Heart left ventricle (tissue), 16 donors: ENCODE measurements at places on chromosomes 5 and 9. TPM values are rescaled to one million over a fixed set of nuclear protein-coding genes. Genes with fewer than 3 reads are reported as not detected.

DNA sequence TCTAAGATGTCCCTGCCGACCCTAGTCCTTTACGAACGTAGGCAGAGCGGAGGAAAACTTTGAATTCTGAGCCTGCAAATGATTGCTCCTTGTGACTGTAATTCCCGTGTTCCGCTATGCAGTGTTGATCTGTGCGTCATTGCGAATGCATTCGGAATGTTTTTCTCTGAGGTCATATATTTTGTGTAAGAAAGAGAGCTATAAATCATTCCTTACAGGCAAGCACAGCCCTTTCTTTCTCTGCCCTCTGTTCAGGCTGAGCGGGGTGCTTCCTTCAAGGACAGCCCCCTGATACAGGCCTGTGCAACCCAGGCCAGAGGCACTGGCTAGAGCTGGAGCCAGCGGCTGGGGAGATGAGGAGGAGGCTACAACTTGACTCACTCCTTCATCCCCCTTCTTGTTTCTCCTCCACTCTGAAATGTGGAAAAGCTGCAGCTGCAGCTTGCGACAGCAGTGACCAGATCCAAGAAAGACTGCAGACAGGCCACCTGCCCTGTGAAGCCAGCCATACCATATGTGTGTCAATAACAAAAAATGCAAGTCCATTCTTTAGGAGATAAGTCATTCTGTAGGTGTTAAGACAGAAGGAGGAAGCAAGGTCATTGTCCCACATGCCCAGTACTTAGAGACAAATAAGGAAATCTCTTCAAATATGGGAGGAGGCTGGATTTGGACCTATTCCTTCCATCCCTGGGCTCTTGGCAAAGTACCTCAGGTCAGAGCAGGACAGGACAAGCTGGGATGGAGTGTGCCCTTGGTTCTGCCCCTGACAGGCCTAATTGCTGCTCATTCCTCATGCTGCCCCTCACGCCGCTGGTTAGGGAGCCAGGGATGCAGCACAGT is 345.7 kb upstream of the WWC1 start:
- DNase-seq, result peak; percentile 74

- DNase-seq, result no peak
Measured at GRCh38 chr9:116716438-116716837, 29.3 kb downstream of the TRIM32 start.

- no peak for DNase-seq
Measured at GRCh38 chr9:33153001-33153400, 14.1 kb downstream of the B4GALT1 start.

DNA sequence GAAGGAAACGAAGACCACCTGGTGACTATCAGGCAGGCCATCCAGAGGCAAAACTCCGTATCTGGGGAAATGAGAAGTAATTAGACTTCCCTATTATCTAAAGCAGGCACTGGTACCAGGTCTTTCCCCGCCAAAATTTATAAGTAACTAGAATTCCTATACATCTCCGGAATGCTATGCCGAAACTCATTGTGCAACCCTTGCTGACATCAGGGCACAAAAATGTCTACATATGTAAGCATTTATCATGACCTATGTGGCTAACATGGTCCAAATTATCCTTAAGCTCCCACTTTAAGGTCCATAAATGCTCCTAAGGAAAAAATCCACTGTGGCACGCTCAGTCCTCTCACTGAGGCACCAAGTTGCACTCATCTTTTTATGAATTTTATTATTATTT is 17.8 kb downstream of the ACTL7B start:
- no peak for DNase-seq

GRCh38 chr5:29304545-29304944 is 1888.9 kb upstream of the CDH6 start:
- DNase-seq, result no peak

DNA sequence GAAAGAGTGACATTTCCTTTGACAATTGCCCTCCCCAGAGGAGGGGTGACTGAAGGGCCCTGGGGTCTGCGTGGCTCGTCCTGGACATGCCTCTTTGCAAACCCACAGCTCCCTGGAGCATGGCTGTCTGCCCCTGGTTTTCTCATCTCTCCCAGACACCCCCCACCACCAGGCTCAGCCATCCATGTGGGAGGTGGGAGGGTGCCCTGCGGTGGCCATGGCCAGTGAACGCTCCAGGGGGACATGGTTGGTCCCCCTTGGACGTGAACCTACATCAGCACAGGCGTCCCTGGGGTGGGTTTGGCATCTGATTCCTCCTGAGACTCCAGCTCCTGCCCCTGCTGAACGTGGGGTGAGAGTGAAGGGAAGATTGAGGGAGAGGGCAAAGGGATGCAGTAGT is 67.7 kb upstream of the LMX1B start:
- no peak for DNase-seq

DNA sequence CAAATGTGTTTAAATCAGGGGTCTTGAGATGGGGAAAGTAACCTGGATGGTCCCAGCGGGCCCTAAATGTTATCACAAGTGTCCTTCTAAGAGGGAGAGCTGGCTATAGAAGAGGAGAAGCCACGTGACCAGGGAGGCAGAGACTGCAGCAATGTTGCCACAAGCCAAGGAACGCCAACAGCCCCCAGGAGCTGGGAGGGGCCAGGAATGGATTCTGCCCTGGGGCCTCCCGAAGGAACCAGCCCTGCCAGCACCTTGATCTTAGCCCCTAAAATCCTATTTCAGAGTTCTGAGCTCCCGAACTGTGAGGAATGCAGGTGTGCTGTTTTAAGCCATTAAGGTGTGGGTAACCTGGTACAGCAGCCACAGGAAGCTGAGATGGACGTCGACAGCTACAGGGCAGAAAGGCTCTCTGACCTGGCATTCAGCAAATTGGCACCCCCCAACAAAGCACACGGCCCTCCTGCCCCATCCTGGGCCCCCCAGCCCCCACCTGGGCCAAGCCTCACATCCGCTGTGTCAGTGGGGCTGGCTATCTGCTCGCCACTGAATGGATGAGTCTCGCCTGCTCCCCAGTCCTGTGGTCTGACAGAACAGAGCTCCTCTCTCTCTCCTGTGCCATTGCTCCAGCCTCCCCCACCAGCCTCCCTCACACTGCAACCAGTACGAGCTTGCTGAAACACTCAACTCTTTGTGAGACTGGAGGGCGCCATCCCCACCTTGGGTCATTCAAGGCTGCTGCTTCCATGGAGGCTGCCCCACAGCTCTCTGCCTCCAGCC is 78.8 kb downstream of the ADAMTS2 start:
- DNase-seq, result no peak

DNA sequence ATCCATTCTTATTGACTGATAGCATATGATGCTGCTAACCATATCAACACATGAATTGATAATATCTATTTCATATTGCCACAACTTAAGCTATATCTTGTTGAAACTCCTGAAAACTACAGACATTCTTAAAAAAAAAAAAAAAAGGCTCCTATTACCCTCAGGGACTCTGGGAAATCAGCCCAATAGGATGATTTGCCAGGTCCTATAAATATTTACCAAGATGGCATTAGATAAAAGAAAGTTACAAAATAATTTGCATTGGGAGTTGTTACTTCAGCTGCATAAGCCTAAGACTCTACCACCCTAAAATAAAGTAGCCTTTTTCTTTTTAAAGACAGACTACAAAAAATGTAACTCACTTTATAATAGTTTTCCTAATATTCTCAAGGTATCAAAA is 84.4 kb downstream of the CDO1 start:
- no peak for DNase-seq

GRCh38 chr5:84411832-84412605 is 27.3 kb upstream of the EDIL3 start:
- DNase-seq, result no peak

GRCh38 chr5:133439859-133440258 is 172.5 kb downstream of the FSTL4 start:
- no peak for DNase-seq

DNA sequence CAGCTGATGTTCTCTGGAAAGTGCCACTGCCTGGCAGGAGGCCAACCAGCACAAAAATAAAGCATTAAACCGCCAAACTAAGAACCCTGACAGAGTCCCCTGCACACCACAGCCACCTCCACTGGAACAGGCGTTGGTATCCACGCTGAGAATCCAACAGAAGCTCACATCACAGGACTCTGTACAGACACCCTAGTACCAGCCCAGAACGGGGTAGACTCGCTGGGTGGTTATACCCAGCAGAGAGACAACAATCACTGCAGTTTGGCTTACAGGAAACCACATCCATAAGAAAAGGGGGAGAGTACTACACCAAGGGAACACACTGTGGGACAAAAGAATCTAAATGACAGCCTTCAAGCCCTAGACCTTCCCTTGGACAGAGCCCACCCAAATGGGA is 15.0 kb upstream of the POU5F2 start:
- no peak for DNase-seq

DNA sequence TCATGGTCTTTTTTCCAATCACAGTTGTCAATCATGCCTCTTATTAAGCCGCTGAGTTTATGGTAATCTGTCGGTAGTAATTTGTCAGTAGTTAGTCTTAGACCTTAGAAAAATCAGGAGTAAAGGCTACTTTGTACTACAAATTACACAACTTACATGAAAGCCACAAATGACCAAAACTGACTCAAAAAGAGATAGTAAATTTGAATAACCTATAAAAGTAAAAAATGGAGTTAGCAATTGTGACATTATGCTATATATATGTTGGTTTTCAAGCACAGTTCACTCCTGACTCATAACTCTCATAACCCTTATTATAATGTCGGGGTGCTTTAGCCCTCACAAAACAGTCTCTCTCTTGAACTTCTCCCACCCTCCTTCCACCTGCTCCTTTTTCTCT is 251.8 kb downstream of the ROR2 start:
- DNase-seq, result no peak

- DNase-seq, result no peak
Measured at GRCh38 chr9:89051421-89052025, 60.3 kb downstream of the S1PR3 start.

The TMEM252 gene
- not detected for total RNA-seq

The OMD gene
- 3.4 TPM for total RNA-seq

The C9orf50 gene
- total RNA-seq, result not detected

The C5orf58 gene
- not detected for total RNA-seq

The POU4F3 gene
- total RNA-seq, result not detected

The HAVCR1 gene
- total RNA-seq, result not detected

The SHOC1 gene
- total RNA-seq, result not detected

The FYB1 gene
- 67.2 TPM for total RNA-seq

The PHF19 gene
- total RNA-seq, result 9.6 TPM

The CDO1 gene
- total RNA-seq, result 24.1 TPM

The NIM1K gene
- not detected for total RNA-seq

The DRD1 gene
- not detected for total RNA-seq
